ENCODE measurements at places on chromosomes 16 and 17.

DNA sequence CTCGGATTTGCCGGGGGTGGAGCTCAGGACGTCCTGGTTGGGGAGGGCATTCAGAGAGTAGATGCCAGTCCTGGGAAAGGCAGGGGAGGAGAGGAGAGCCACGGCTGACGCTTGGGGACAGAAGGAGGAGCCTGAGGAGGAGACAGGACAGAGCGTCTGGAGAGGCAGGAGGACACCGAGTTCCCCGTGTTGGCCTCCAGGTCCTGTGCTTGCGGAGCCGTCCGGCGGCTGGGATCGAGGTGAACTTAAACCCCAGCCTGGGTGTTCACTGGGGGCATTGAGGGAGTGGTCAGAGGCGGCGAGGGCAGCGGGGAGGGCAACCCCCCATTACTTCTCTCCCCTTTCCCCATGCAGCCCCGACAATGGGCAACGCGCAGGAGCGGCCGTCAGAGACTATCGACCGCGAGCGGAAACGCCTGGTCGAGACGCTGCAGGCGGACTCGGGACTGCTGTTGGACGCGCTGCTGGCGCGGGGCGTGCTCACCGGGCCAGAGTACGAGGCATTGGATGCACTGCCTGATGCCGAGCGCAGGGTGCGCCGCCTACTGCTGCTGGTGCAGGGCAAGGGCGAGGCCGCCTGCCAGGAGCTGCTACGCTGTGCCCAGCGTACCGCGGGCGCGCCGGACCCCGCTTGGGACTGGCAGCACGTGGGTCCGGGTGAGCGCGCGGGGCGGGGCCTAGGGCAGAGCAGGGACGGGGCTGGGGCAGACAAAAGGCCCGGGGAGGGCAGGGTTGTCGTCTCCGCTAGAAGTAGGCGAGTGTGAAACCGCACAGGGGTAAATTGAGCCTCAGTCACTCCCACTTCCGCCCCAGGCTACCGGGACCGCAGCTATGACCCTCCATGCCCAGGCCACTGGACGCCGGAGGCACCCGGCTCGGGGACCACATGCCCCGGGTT is 3.7 kb downstream of the NOL3 start:
- peak overlapping the region; percentile 59 for H3K4me3 ChIP-seq
- no peaks in the 10 kb centered on the region for H3K27me3 ChIP-seq
- H3K4me1 ChIP-seq: peaks cover 86% of the 10 kb centered on the region
- peak; percentile 93 for DNase-seq

GRCh38 chr16:85699628-85700027 is 10.9 kb upstream of the GINS2 start:
- no peaks in the 10 kb centered on the region for H3K4me1 ChIP-seq
- no peaks in the 10 kb centered on the region for H3K36me3 ChIP-seq
- H3K27me3 ChIP-seq: peaks cover 28% of the 10 kb centered on the region
- H3K4me3 ChIP-seq: no peak overlapping the region
- no peak for DNase-seq

DNA sequence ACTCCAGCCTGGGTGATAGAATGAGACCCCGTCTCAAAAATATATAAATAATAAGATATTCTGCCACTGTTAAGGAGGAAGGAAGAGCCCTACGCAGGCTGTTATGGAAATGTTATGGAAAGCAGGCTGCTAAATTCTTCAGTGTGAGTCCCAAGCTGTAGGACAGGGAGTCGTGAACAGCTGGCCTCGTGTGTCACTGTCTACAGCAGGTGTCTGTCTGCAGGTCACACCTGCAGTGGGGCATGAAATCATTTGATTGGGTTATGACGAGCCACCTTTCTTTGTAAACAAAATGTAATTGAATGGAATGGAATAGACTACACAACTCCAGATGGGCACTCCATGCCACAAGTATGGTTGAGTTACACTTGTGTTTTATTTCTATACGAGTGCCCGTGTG is 15.6 kb upstream of the LITAF start:
- H3K27me3 ChIP-seq: no peaks in the 10 kb centered on the region
- no peaks in the 10 kb centered on the region for H3K36me3 ChIP-seq
- DNase-seq: no peak
- no peak overlapping the region for H3K4me3 ChIP-seq

DNA sequence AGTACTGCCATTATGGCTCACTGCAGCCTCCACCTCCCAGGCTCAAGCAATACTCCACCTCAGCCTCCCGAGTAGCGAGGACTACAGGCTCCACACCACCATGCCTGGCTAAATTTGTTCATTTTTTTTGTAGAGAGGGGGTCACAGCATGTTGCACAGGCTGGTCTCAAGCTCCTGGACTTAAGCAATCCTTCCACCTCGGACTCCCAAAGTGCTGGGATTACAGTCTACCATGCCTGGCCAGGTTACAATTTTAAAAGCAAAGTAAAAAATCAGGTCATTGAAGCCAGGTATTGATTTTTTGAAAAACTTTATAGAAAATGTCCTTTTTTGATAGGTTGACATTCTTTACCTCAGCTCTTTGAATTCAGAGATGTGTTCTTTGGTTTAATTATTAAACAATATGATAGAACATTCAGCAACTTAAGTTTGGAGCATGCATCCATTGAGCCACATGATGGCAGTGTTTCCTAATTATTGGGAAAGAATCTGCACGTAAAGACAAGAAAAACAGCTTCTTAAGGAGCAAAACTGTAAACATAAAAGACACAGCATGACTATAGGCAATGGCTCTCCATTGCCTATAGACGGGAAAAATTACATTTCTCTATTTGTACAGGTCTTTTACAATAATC is 1.7 kb upstream of the SLC16A11 start:
- H3K27me3 ChIP-seq: peaks cover 28% of the 10 kb centered on the region
- H3K36me3 ChIP-seq: no peaks in the 10 kb centered on the region
- peak overlapping the region; percentile 85 for H3K27ac ChIP-seq
- peak overlapping the region; percentile 46 for H3K4me3 ChIP-seq
- DNase-seq: no peak
- H3K4me1 ChIP-seq: peaks cover 29% of the 10 kb centered on the region

DNA sequence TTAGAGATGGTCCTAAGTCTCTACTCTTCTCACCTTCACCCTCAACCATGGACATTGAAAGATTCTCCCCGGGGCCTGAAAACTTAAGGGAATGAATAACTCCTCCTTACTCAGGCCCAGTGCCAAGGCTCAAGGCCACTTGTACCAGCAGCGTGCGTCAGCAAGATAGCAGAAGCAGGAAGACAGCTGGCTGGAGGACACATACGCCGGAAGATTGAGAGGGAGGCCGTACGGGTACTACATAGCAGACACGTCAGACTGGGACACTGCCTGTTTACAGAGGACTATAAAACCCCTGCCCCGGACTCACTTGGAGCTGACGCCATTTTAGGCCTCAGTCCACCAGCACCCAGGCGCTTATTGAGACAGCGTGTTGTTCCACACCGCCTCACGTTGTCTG is 75.8 kb upstream of the MED13 start:
- peaks cover 29% of the 10 kb centered on the region for H3K27me3 ChIP-seq
- H3K36me3 ChIP-seq: no peaks in the 10 kb centered on the region
- no peak overlapping the region for H3K27ac ChIP-seq
- peaks cover 8% of the 10 kb centered on the region for H3K4me1 ChIP-seq
- H3K4me3 ChIP-seq: no peak overlapping the region

DNA sequence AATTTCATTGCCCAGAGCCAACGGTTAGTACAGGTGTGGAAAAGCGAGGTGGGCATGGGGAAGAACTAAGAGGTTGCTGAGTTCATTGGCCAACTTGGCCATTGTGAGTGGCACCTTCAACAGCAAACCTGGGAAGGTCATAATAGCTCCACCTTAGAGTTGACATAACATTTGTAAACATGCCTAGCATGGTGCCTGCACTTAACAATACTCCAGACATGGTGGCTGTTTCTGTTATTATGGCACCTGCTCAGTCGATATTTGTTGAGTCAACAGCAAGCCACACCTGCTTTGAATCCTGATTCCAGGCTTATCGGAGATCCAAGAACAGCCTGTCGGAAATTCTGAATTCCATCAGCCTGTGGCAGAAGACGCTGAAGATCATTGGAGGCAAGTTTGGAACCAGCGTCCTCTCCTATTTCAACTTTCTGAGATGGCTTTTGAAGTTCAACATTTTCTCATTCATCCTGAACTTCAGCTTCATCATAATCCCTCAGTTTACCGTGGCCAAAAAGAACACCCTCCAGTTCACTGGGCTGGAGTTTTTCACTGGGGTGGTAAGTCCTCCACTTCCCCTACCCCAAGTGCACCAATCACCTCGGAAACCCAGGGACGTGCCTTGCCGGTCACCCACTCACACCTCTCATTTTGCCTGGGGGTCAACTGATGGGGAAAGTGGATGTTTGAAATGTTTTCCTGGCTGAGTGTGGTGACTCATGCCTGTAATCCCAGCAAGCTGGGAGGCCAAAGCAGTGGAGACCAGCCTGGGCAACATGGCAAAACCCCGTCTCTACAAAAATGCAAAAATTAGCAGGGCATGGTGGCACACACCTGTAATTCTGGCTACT is 46.0 kb downstream of the TMC5 start:
- peaks cover 32% of the 10 kb centered on the region for H3K36me3 ChIP-seq
- H3K27ac ChIP-seq: no peak overlapping the region
- no peak for DNase-seq
- H3K4me3 ChIP-seq: no peak overlapping the region

DNA sequence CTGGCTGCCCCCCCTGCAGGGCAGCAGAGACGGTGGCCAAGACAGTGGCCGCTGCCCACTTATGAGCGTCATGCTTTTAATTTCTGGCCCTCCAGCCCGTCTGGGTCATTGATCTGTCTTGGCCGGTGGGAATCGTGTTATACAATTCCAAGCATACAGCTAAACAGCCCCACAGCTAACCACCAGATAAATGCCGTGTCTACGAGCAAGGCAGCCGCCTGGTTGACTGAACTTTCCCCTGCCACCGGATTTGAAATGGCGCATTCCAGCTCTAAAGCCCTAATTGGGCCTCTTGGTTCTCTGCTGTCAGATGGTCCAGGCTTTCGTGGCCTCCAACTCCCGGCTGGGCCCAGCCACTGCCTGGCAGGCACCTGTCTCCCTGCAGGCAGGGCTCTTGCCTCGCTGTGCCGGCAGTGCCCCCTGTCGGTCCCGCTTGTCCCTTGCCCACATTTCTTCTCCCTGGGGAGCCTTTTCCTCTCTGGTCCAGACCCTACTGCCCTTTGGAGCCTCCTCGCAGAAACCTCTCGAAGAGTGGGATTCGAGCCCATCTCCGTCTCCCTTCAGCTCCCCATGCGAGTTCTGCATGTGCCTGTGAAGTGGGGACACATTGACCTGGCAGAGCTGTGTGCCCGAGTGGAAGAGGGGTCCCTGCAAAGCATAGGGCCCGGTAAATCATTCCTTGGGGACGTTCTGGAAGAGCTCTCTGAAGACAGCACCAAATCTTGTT is 1.8 kb upstream of the RBFOX3 start:
- H3K4me1 ChIP-seq: no peaks in the 10 kb centered on the region
- DNase-seq: no peak
- no peak overlapping the region for H3K4me3 ChIP-seq
- no peak overlapping the region for H3K27ac ChIP-seq
- no peaks in the 10 kb centered on the region for H3K36me3 ChIP-seq
- H3K27me3 ChIP-seq: peaks cover 82% of the 10 kb centered on the region

DNA sequence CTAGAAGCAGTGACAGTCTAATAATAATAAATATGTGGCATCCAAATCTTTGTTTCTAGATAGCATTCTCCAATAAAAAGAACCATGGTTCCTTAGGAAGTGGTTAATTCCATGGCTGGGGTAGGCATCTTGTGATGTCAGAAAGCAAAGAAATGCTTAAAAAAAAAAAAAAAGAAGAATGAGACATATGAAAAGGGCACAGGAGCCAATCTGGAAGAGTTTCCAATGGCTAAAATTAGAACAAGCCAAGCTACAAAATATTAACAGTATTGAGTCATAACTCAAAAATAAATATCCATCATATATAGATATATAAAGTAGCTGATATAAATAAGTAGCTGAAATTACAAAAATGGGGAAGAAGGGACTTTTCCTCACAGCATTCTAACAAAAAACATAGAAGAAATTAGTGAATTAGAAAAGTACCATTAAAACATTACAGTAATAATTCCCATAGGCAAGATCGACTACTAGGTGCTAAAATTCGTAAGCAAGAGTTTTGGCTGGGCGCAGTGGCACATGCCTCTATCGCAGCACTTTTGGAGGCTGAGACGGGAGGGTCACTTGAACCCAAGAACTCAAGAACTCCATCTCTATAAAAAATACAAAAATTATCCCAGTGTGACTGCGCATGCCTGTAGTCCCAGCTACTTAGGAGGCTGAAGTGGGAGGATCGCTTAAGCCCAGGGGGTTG is 111.3 kb downstream of the TRIM37 start:
- H3K4me1 ChIP-seq: peaks cover 8% of the 10 kb centered on the region
- no peak for DNase-seq
- peaks cover 38% of the 10 kb centered on the region for H3K36me3 ChIP-seq
- no peaks in the 10 kb centered on the region for H3K27me3 ChIP-seq

DNA sequence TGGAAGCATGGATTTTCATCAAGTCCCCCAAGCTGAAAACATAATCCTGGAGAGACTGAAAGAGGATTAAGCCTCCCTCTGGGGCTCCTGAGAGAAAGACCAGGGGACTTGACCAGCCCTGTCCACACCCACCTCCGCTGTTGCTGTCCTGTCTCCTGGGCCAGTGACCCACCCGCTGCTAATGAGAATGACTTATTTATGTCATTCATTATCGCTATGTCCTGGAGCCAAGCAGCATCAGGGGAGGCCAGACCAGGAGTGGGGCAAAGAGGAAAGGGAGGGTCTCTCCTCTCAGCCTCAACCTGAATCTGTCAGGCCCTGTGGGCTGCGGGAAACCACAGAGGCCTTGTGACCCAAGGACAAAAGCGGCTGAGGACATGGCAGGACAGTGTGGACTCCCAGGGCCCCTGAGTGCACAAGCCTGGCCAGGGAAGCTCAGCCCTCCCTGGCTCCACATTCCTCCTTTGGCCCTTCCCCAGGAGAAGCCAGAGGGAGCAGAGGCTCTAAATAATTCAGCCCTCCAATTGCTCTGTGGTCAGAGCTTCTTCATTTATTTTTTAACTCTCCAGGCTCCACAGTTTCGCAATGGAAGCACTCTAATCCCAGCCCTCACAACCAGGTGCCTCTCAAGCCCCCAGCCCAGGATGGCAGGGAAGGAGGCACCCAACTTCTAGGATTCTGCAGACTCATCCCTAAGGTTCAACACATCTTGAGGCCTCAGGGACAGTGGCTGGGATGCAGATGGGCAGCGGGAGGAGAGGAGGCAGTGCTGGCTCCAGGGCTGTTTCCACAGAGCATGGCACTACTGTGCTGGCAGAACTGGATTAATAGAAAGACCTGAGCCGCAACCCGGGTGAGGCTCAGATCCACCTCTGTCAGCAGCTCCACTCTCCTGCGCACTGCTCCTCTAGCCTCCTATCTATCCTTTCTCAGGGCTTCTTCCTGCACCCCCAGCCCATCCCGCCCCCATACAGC is 19.1 kb downstream of the CUEDC1 start:
- H3K4me3 ChIP-seq: no peak overlapping the region
- peaks cover 70% of the 10 kb centered on the region for H3K4me1 ChIP-seq
- DNase-seq: no peak
- H3K27ac ChIP-seq: peak overlapping the region; percentile 86
- H3K36me3 ChIP-seq: no peaks in the 10 kb centered on the region
